Vagina (tissue), 2 donors: ENCODE measurements at places on chromosomes 12 and 14. TPM values are rescaled to one million over a fixed set of nuclear protein-coding genes. Genes with fewer than 3 reads are reported as not detected.

DNA sequence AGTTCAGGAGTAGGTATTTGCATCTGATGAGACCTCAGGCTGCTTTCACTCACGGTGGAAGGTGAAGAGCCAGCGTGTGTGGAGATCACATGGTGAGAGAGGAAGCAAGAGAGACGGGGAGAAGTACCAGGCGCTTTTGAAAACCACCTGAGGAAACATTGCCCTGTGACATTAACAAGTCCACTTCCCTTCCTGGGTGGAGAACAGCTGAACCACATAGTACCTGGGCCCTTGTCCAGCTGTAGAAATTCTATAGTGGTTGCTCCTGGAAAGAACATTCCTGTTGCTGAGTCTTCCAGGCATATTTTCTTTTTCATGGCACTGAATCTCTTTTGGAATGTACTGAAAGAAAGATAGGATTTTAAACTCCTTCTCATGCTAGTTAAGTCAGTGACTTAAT, 87.3 kb upstream of the RIN3 start:
- peaks cover 6% of the 10 kb centered on the region for H3K4me1 ChIP-seq
- H3K36me3 ChIP-seq, result no peaks in the 10 kb centered on the region
- H3K27ac ChIP-seq, result no peak overlapping the region
- no peak for DNase-seq

- H3K27me3 ChIP-seq, result no peaks in the 10 kb centered on the region
- H3K36me3 ChIP-seq, result no peaks in the 10 kb centered on the region
- H3K27ac ChIP-seq, result no peak overlapping the region
- DNase-seq, result no peak
- H3K4me1 ChIP-seq, result no peaks in the 10 kb centered on the region
Measured at GRCh38 chr12:76220980-76221379, 127.2 kb downstream of the BBS10 start.

DNA sequence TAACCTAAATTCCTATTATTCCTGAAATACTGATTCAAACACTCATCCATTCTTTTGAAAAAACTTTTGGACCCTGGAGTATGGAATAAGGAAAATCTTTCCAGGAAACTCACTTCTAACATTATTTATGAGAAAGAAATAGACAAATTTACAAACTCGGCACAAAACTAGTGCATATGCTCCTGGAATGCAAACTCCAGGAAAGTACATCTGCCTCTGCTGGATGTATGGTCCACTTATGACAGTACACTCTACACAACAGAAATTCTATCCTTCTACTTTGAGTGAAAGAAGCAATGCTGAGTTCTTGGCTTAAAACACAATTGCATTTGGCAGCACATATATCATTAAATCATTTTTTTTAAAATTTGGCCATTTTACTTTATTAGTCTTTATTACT, 700.5 kb upstream of the STXBP6 start:
- no peak overlapping the region for H3K4me3 ChIP-seq
- H3K4me1 ChIP-seq, result no peaks in the 10 kb centered on the region
- DNase-seq, result no peak
- no peaks in the 10 kb centered on the region for H3K36me3 ChIP-seq
- no peak overlapping the region for H3K27ac ChIP-seq
- no peaks in the 10 kb centered on the region for H3K27me3 ChIP-seq

DNA sequence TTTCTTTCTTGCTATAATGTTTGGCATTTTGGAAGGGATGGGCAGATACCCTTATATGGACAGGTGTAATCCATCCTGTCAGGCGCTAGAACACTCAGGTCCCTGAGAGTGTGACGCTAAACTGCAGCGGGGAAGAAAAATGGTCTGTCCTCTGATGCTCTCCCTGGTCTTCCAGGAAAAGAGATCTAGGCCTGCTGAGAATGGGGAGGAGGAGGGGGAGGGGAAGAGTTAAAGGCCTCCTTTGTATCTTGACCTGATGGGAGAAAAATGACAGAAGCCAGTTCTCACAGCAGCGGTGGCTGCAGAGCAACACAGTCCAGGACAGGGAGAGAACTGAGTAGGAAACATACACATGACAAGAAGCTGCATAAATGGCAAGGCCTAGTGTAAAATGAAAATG, 61.1 kb downstream of the RPS6KA5 start:
- H3K27ac ChIP-seq, result no peak overlapping the region
- no peak overlapping the region for H3K4me3 ChIP-seq
- H3K27me3 ChIP-seq, result no peaks in the 10 kb centered on the region
- H3K4me1 ChIP-seq, result no peaks in the 10 kb centered on the region
- DNase-seq, result no peak
- peaks cover 7% of the 10 kb centered on the region for H3K36me3 ChIP-seq

SLC10A1 gene
- not detected for total RNA-seq

DNA sequence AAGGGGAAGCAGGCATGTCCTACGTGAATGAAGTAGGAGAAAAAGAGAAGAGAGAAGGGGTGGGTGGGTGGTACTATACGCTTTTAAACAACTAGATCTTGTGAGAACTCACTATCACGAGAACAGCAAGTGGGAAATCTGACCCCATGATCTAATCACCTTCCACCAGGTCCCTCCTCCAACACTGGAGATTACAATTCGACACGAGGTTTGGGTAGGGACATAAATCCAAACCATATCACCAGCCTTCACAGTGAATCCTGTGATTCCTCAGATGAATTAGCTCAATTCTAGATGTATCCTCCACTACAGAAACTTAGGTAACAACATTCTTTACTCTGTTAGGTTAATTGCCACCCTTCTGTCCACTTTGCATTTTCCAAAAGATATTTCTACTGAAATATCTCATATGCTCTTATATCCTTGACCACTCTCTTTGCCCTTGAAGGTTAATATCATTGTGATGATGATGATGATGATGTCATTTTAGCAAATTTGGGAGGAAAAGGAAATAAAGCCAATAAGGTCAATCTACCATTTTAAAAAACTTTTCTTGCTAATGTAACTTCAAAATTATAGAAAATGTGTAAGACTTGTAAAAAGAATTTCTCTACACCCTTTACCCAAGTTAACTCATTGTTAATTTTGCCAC, 23.2 kb upstream of the CCNT1 start:
- no peak overlapping the region for H3K27ac ChIP-seq
- H3K4me1 ChIP-seq, result no peaks in the 10 kb centered on the region
- H3K27me3 ChIP-seq, result no peaks in the 10 kb centered on the region
- no peak for DNase-seq
- no peaks in the 10 kb centered on the region for H3K36me3 ChIP-seq

- peak overlapping the region; percentile 98 for H3K27ac ChIP-seq
- no peak overlapping the region for H3K4me3 ChIP-seq
- peaks cover 62% of the 10 kb centered on the region for H3K4me1 ChIP-seq
- no peaks in the 10 kb centered on the region for H3K36me3 ChIP-seq
Measured at GRCh38 chr14:77046721-77047120, 18.2 kb upstream of the IRF2BPL start.

DNA sequence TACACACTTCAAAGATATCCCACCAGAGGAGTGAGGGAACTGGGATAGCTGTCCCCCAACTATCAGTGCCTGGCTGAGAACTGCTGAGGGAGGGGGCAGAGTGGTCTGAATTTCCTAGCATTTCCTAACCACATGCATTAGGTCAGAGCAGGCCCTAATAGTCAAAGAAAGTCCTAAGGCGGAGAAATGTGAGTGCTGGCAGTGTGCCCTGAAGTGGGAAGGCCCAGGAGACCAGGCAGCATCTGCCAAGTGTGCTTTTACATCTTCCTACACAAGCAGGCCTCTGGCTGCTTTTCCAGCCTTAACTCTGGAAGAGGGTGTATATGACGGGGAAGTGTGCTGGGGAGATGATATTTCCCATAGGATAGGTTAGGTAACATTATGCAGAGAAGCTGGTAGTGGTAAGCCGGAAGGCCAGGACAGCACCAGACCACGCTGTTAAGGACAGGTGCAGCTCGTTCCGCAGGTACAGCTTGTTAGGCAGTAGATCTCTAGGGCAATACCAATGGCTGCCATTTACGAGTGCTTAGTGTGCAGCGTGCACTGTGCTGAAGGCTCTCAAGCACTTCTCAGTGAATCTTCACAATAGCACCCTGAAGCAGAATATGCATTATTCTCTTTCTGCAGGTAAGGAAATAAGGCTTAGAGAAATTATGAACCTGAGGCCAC, 9.1 kb upstream of the CCDC198 start:
- no peak overlapping the region for H3K27ac ChIP-seq
- H3K4me1 ChIP-seq, result no peaks in the 10 kb centered on the region
- DNase-seq, result no peak
- H3K27me3 ChIP-seq, result no peaks in the 10 kb centered on the region
- H3K4me3 ChIP-seq, result no peak overlapping the region

TMEM119 gene
- total RNA-seq, result 34.6 TPM

DNA sequence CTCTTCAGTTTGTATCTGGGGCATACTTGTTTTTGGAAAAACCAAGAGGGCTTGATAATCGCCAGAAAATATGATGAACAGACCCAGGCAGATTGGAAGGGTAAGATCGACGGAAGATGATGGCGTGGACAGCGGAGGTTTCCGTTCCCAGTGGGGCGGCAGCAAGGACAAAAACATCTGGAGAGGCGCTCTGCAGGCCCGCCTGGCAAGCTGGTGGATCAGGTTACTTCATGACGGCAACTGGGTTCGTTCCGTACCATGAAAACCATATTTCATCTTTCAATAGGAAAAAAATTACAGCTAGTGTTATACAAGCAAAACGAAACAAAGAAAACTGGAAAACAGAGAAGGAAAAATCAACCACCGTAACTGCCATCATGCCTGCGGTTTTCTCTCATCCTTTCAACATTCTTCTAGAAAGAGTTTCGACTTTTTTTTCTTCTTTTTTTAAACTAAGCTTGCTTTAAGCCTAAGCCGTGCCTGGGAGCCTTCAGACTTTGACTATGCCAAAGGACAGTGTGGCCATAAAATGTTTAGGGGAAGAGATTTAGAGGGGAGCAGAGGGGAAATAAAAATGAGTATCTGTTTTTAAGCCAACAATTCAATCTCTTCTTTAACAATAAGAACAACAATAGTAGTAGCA, 210.5 kb downstream of the FOXN3 start:
- peaks cover 34% of the 10 kb centered on the region for H3K4me1 ChIP-seq
- H3K36me3 ChIP-seq, result no peaks in the 10 kb centered on the region
- DNase-seq, result no peak
- no peaks in the 10 kb centered on the region for H3K27me3 ChIP-seq
- H3K27ac ChIP-seq, result no peak overlapping the region
